ENCODE measurements at places on chromosomes 5 and 9.

DNA sequence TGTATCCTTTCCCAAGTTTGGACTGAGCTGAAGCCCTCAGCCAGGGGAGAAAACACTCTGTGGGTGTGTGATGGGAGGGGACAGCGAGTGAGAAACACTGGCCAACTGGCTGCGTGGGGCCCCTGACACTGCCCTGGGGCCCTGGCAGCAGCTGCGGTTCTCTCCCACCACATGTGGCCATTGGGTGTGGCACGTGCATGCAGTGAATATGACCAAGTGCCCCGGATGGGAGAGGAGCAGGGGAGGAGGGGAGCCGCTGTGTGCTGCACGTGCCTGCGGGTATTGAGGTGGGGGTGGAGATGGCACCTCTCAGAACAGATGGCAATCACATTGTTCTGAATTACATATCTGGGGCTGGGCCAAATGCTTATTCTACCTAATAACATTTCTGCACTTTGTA lies 242.4 kb upstream of the PCSK5 start:
- no peak for DNase-seq

DNA sequence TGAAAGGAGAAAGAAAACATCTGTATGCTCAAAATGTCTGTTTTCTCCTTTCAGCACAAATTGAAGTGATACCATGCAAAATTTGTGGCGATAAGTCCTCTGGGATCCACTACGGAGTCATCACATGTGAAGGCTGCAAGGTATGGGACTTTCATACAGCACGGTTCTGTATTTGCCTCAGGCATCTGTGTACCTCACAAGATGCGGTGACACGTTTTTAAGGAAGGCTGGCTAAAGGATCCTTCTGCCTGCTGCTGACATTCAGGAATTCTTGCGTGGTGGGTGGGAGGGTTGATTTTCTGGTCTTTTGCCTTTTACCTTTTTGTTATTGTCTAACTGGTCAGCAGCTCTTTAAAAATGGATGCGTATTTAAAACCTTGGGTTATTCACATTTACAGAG lies 133.1 kb downstream of the RORB start:
- DNase-seq: no peak

- no peak for DNase-seq
These were observed 16.7 kb upstream of the TERT start for GRCh38 chr5:1311439-1312055.

DNA sequence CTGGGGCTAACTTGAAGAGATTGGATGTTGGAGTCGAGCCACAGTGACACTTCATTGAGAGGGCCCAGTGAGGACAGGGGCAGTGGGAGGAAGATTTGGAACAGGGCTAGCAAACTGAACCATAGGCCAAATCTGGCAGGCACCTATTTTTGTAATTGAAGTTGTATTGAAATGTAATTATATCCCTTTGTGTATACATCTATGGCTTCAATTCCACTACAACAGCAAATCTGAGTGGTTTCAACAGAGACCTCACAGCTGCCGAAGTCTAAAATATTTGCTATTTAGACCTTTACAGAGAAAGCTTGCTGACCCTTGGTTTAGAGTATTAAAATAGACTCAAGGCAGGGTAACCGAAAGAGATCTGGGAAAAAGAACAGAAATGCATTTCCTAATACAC lies 4.7 kb upstream of the TNFSF8 start:
- no peak for DNase-seq

GRCh38 chr5:67311208-67311607 lies 114.6 kb upstream of the CD180 start:
- DNase-seq: no peak

DNA sequence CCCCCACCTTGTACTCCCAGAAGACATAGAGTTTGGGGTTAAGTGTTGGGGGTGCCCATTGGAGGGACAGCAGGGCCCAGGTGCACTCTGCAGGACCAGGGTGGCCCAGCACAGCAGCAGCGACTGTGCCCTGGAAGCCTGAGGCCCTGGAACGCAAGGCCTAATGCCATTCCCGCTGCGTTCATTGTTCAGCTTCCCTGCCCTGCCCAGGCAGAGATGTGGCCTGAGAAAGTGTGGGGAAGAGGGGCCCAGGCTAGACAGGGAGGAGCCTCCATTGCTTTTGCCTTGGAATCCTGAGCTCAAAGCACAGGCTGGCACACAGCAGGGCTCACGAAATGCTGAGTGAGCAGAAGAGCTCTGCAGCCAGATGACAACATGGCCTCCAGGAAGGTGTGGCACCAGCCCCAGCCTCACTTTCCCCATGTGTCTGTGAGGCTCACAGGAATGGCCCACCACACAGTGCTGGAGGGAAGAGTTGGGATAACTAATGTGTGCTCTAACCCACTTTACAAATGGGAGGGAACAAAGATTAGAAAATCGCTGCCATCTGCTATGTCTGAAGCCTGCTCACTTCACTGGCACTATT lies 19.4 kb downstream of the S1PR3 start:
- no peak for DNase-seq

DNA sequence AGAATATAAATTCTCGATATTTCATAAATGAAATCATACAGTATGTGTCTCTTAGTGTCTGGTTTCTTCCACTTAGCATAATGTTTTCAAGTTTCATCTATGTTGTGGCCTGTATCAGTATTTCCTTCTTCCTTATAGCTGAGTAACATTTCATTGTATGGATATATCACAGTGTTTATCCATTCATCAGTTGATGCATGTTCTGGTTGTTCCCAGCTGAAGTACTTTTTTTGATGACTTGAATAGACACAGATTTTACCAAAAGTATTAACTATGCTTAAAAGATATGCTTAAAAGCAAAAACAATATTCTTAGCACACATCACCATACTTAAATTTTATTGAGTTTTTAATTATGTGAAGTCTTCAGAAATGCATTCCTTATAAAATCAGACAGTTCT lies 12.7 kb downstream of the RAB14 start:
- DNase-seq: no peak

DNA sequence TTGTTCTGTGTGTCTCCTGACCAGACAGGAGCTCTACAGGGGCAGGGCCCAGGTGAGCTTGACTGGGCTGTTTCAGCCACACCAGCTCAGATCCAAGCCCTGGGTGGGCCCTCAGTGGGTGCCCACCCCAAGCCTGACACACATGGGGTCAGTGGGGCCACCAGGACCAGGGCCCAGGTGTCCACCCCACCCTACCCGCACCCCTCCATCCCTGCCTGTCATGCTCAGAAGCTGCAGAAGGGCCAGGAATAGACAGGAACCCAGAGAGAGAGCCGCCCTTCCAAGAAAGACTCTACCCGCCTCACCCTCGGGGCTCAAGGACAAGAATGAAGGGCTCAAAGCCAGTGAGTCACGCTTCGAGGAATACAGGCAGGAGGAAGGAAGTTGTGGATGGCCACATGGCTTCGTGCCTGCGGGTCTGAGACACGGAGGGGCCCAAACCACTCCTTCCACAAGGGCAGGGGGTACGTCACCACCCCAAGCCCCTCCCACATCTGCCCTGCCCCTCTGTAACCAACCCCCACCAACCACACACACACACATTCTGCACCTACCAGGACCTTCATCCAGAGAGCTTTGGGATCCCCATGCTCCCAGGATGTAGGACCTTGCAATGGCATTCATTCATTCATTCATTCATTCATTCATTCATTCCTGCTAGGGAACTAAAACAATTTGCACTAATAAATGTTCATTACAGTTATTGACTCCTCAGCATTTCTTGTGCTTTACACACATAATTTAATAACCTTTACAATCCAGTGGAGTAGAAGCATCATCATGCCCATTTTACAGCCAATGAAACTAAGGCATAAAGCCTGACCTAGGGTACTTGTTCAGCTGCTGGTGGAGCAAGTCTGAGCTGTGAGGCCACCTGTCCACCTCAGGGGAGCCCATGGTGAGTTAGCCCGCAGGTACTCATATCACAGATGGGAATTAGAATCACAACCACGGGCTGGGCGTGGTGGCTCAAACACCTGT lies 55.9 kb upstream of the STXBP1 start:
- DNase-seq: peak; percentile 96

DNA sequence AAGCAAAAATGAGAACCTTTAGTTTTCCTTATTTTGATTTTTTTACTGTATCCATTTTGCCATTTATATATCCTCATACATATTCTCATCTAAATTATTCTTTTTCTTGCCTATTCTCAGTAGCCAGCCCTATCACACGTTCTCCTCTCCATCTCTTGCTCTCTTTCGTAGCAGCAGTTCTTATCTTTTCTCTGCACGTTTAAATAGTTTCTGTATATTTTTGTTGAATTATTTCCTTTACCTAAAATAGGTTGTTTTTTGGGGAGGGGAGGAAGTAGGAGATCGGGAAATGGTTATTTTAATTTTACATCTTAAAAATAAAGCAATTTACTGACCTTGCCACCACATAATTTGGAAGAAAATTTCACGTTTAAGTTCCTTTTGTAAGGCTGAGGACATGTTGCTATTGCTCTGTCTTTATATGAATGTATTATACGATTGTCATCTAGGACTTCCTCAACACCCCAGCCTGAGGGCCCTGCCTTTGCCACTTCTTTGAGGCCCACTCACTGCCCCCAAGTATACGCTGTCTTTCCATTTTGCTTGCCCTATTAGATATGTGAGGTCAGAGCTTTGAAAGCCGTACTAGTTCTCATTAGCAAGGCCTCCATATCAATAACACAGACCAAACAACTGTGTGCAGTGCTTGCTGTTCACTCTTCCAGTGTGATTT lies 140.3 kb downstream of the GNAQ start:
- DNase-seq: no peak

DNA sequence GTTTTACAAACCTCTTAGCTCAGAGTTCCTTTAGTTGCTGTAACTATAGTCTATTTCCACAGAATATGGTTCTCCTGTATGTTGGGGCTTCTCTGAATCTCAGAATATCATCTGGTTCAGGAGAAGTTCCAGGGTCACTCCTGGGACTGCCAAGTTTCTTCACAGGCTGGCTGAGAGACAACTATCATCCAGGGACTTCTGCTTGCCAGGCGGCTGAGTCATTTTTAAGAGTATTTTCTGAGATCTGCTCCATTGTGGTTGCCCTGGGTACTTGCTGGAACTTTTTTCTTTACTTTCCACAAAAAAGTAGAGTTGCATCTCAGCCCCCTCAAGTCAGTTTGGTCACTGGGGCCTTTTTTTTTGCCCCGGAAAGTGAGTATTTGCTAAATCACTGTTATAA lies 566.5 kb downstream of the LRRC70 start:
- peak; percentile 3 for DNase-seq

GRCh38 chr5:71877511-71877910 lies 158.4 kb downstream of the CARTPT start:
- no peak for DNase-seq

- no peak for DNase-seq
These were observed 367.3 kb downstream of the NDUFS4 start for GRCh38 chr5:53927668-53928247.

DNA sequence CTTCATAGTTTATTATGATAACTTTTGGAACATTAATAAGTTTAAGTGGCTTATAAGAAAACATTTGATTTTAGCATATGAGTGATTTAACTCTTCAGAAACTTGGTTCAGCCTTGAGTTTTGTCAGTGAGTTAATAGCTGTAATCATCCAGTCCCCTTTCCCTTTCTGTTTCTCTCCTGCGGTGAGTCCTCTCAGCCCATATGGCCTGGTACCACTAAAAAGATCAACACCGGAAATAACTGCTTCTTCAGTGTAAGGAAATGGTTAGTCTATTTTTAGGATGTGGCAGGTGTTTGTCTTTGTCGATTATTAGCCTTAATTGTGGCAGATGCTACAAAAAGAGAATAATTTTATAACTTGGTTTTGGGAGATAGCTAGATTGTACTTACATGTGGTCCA lies 120.2 kb upstream of the GRHPR start:
- DNase-seq: peak; percentile 6

- DNase-seq: no peak
These were observed 212.3 kb upstream of the MPDZ start for GRCh38 chr9:13491493-13492424.

- peak; percentile 10 for DNase-seq
These were observed 21.0 kb upstream of the SMARCA2 start for GRCh38 chr9:1994180-1994579.

DNA sequence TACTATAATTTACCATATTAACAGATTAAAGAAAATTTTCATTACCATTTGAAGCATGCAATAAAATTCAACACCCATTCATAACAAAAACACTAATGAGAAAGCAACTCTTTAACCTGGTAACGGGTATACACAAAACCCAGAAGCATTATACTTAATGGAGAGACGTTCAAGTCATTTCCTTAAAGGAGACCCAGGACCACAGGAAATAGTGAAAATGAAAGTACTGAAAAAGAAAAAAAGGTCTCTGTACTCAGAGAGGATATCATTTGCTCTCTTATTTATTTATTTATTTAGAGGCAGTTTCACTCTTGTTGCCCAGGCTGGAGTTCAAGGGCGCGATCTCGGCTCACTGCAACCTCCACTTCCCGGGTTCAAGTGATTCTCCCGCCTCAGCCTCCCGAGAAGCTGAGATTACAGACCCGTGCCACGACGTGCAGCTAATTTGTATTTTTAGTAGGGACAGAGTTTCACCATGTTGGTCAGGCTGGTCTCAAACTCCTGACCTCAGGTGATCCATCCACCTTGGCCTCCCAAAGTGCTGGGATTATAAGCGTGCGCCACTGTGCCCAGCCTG lies 61.6 kb downstream of the SETX start:
- DNase-seq: no peak

- no peak for DNase-seq
These were observed 253.6 kb downstream of the TRIM32 start for GRCh38 chr9:116940614-116941215.

- DNase-seq: peak; percentile 14
These were observed 219.3 kb downstream of the TSSK1B start for GRCh38 chr5:113215401-113216060.

- DNase-seq: peak; percentile 76
These were observed 303.2 kb downstream of the PRR16 start for GRCh38 chr5:120767178-120767820.

DNA sequence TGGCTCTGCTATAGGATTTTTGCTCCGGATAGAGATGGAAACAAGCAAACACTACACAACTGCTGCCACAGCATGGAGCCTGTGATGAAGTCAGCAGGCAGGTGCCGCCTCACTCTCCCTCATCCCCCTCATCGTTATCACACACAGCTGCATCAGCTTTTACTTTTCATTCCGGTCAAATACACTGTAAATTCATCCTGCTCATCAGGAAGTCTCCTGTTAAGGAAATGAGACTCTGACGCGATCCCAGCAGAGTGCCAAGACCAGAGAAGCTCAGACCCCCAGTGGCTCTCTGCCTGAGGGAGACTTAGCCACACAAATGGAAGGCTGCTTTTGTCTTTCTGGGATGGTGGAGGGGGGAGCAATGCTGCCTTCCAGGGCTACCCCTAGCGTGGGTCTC lies 270.2 kb downstream of the ELAVL2 start:
- no peak for DNase-seq

DNA sequence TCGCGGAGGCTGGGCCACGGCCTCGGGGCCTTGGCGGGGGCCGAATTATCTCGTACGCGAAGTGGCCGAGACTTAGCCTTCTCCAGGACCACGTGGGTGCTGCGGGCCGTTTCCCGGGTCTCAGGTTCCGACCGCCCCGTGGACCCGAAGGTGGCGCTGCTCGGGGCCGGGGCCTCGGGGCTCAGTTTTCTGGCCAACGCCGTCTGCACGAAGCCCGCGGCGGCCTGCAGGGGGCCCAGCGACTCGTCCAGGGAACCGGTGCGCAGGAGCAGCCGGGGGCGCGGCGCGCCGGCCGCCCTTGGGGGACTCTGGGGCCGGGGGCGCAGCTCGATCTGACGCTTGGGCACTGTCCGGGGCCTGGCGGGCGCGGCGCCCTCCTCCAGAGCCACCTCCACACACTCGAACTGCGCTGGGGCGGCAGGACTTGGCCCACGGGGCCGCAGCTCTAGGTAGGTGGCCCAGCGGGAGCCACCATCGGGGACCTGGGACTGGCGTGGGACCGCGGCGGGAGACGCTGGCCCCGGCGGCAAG lies 716 bp downstream of the PROB1 start:
- no peak for DNase-seq

- no peak for DNase-seq
These were observed 641.3 kb upstream of the KLF4 start for GRCh38 chr9:108130905-108131304.

All from AG10803 (cell line).